ENCODE measurements at places on chromosomes 12 and 14. TPM values are rescaled to one million over a fixed set of nuclear protein-coding genes. Genes with fewer than 3 reads are reported as not detected.

Gene TPH2
- total RNA-seq, result not detected

Gene LRFN5
- under 0.01 TPM for total RNA-seq

Gene ADGRD1
- 0.06 TPM for total RNA-seq

Gene IL22
- total RNA-seq, result not detected

All from bladder microvascular endothelial cell (primary cell).